Cortex of kidney (tissue), 1 donor: ENCODE measurements at places on chromosomes 6 and 20.

- no peak for DNase-seq
Observed at GRCh38 chr6:161215876-161216615, 57.8 kb downstream of the AGPAT4 start.

GRCh38 chr20:18533491-18533890, 25.8 kb downstream of the SEC23B start:
- DNase-seq, result no peak

DNA sequence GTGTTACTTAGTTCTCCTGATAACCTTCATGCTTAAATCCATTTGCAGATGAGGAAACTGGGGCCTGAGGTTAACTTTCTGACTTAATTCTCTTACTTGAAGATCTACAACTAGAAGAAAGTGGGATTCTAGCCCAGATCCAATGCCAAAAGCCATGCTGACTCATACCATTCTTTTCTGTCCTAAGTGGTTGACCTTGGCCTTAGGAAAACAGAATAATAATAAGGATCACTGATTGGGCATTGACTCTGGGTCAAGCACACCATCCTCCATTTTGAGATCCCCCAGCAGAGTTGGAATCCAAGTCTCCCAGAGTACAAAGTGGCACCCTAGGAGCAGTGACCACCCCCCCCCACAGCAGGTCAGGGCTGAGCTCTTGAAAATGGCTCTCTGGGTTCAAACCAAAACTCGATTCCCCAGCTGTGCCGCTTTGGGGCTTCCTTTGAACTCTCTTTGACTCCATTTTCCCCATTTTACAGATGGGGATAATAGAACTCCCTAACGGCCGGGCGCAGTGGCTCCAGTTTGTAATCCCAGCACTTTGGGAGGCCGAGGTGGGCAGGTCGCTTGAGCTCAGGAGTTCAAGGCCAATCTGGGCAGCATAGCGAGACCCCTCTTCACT, 12.8 kb upstream of the ZNF217 start:
- DNase-seq, result no peak

DNA sequence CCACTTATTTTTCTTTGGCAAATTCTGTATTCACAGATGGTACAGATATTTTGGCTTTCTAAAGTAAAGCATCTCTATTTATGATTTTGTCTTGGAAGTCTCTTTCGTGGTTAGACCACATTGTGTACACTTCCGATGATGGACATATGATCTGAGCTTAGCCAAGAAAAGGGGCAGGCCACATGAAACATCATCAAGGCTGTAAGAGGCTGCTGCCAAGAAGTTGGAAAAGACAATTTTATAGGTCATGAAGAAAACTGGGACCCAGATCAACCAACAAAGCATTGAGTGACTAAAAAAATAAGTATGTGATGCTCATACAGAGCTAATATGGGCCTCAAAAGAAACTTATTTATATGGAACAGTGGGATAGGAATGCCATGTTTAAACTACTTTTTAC, 266.4 kb downstream of the HAO1 start:
- no peak for DNase-seq

DNA sequence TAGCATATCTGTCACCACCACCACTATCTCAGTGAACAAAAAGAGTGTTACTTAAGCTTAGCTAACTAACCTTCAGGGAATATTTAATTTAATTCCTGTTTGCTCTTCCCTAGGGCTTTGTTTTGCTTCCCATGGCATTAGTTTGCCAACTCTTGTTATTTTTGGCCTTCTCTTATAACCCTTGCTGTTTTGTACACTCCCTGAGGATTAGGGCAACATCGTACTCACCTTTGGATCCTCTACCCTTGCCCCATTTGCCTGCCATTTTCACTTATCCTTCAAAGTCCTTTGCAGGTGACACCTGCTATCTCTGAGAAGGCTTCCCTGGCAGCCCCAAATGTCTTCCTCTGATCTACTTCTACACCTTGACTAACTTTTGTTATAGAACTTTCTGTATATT, 23.7 kb downstream of the ACOT13 start:
- no peak for DNase-seq

DNA sequence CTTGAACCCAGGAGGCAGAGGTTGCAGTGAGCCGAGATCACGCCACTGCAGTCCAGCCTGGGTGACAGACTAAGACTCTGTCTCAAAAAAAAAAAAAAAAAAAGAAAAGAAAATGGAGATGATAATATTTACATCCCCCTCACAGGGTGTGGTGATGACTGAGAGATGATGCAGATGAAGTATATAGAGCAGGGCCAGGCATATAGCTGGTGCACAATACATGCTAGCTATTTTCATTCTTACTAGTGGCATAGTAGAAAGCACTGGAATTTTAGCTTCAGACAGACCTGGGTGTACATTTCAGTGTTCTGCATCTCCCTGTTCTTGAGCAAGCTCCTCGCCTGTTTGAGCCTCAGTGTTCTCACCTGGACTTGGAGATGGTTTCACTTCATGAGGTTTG, 36.9 kb downstream of the CEBPB start:
- DNase-seq, result no peak

DNA sequence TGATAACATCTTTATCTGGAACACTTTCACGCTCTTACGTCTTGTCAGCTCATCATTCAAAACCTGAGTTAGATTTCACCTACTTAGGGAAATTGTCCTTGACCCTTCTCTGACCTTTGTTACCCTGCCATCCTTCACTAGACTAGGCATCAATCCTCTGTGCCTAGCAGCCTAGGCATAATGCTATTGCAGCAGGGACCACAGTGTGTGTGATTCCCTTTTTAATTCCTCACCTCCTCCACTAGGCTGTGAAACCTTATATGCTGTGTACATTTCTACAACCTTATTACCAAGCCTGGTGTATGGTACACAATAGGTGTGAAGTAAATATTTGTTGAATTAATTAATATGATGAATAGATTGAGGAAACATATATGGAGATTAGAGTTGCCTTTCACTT, 66.7 kb upstream of the DEFB112 start:
- no peak for DNase-seq

DNA sequence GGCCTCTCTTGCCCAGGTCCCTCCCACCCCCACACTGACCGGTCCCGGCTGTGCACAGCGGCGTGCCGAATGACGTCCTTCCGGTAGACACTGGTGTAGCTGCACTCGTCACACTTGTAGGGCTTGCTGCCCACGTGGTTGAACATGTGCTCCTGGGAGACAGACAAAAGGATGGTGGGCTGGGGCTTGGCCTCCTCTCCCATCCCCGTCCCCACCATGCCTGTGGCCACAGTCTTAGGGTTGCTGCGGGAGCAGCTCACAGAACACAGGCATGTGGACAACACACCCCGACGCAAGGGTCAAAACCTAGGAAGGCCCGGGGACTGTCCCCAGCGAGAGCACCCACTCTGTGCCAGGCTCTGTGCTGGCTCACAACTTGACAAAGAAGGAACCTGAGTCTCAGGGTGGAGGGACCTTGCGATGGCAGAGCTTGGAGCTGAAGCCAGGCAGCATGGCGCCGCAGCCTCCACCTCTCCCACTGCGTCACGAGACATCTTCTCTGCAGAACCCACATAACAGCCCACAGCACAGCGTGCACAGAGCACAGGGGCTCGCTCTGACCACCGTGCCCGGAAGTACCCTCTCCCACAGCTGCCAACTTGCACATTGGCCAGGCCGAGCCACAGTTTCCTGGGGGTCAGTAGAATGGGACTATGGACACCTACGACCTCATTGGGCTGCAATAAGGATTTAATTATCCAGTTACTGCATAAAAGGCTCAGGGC, 9.8 kb downstream of the ZNF335 start:
- no peak for DNase-seq

DNA sequence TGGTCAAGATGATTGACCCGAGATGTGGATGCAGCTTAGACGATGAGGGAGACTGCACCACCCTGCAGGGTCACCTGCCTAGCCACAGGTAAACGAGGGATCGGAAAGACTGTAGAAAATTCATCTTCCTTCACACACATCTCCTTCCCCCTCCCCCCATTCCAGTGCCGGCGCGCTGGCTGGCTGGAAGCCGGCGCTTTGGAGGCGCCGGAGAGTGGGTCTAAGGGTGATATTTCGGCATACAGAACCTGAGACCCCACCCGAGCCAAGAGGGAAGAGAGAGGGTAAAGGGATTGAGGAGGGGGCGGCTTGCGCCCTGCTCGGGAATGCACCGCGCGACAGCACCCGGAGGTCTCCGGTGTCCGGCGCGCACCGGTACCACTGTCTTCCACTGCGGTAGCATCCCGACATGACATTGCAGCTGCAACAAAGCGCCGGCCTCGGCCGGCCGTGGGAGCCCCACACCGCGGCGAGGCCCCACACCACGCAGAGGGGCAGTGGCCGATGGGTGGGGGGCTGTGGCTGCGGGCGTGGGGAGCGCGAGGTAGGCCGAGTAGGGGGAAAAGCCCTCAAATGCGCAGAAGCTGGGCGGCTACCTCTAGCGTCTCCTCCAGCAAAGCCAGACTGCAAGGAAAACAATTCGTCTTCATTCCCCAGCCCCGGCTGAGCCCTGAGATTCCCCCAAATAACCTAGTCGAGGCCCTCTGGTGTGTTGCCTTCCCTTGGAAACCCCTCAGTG, 984 bp downstream of the TNFRSF21 start:
- no peak for DNase-seq

DNA sequence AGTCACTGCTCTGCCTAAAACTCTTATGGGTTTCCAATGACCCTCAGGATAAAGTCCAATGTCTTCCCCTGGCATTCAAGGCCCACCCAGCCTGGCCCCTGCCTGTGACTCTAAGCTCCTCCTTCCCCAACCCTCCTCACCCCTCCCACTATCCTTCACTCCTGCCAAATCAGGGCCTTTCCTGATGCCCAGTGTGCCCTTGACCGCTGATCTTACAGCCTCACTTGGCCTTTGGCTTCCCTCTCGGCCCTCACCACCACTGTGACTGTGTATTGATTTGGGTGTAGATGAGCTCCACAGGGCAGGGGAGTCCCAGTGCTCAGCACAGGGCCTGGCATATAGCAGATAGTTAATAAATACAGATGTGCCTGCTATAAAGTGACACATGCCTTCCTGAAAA, 115.7 kb downstream of the TOX2 start:
- DNase-seq, result no peak

DNA sequence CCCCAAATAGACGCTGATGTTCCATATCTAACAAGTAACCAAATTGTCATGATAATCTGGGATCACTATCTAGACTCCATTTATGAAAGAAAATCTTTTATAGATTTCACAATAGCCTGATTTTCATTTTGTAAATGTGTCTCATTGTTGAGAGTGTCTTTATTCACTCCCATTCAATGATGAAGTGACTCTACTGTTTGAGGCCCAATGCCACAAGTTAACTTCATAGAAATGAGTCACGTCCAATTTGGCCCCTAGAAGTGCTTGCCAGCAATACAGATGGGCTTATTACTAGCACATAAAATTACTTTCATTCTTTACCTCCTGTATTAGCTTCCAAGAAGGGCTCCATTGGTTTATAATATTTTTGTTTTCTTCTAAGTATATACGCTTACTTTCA, 6.3 kb downstream of the IPCEF1 start:
- no peak for DNase-seq

- DNase-seq, result no peak
Observed at GRCh38 chr6:10801224-10801848, 37.0 kb downstream of the MAK start.

- DNase-seq, result no peak
Observed at GRCh38 chr6:72363844-72364740, 257.8 kb upstream of the KCNQ5 start.

DNA sequence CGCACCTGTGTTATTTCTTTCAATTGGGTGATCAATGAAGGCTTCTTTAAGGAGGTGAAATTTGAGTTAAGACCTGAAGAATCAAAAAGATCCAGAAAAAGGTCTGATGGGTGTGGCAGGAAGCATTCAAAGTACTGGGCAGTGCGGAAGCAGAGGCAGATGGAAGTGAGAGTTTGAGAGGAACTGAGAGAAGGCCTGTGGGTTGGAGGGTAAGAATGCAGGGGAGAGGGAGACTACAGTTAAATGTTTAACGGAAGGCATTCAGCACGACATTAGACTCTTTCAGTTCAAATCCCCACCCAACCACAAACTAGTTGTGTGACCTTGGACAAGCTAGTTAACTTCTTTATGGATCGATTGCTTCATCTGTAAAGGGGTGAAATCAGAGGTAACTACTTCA, 50.5 kb upstream of the GCM1 start:
- DNase-seq, result no peak

- no peak for DNase-seq
Observed at GRCh38 chr6:74654296-74654695, 551.6 kb downstream of the COL12A1 start.

DNA sequence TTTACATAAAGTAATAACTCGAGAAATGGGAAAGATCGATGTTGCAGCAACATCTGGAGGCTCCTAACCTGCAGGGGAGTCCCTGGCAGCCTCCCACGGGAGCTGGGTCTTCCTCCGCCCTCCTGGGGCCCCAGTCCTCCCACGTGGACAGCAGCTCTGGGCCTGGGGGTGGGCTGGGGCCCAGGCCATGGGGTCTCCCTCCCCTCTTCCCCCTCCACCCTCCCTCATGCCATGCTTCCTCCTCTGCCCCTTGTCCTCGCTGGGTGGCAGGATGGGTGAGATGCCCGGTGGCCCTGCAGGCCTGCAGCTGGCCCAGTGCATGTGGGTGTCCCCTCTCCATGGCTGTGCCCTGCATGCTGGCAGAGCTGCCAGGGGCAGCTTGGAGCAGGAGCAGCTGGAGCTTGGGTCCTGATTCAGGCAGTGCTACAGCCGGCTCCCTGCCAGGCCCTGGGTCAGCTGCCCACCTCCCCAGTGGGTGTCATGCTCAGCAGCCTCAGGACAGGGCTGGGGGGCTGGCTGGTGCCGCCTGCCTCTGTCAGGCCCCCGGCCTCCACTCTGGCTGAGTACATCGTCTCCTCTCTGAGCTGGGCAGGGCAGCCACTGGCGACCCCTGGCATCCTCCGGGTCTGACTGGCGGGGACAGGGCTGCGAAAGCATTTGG, 48.9 kb upstream of the BHLHE23 start:
- DNase-seq, result no peak

GRCh38 chr20:57524511-57525176, at the start of gene CTCFL:
Gene CTCFL, minus strand, starts transcription at chr20:57525140. Its CDS starts 935 bp downstream, at chr20:57524205.
- no peak for DNase-seq

GRCh38 chr20:57576617-57577550, 16.0 kb downstream of the PCK1 start:
- DNase-seq, result no peak

GRCh38 chr6:42017021-42017643, 33.2 kb upstream of the TAF8 start:
- no peak for DNase-seq

DNA sequence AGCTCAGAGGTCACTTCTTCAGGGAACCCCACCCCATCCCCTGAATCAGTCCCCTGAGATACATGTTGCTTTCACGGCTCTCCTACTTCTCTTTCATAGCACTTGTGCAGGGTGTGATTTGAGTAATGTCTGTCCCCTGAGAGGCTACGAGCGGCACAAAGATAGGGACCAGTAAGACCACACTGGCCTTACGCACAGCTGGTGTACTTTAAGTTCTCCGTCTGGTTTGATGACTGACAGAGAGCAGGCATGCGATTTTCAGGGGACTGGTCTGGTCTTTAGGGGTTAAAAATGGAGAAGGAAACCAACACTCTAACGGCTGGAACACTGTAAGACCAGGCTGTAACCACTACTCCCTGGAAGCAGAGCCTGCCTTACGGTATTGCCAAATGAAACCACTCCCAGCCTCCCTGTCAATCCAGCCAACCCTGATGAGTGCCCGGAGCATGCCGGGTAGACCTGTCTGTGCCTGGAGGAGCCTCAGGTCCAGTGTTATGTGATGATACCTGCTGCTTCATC, 47.1 kb downstream of the ELMO2 start:
- no peak for DNase-seq
